ENCODE measurements at places on chromosomes 4 and X.

DNA sequence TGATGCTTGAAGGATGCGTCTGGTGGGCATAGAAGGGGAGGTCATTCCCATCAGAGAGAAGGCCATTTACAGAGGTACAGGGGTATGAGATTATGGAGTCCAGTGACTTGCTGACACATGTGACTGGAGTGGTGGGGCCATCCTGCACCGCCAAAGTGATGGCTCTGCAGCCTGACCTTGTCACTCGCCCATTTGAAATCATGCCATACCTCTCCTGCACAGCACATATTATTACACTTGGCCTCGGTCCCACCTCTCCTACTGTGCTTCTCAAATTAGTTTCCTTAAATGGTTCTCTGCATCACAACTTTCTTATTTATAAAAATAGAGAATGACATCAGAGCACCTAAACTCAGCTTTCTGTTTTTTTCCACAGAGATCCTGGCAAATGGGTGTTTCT is 60.7 kb upstream of the HAND2 start:
- no peak for DNase-seq

GRCh38 chr4:169037506-169037905 is 27.5 kb upstream of the CBR4 start:
- DNase-seq, result no peak

DNA sequence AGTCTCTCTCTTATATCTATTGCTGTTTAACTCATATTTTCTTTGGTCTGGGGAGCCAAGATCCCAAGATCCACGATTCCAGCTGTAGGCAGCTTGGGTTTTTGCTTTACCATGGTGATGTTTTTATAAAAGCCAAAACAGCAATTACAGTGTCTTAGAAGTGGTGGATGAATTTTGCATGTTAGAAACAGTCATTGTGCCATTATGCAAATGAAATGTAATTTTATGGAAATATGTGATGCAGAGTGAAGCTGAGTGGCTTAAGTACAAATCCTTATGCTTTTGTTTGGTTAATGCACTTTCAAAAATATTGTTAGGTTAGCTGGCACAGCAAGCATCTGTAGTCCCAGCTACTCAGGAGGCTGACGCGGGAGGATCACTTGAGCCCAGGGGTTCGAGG is 32.8 kb upstream of the PTTG2 start:
- DNase-seq, result no peak

DNA sequence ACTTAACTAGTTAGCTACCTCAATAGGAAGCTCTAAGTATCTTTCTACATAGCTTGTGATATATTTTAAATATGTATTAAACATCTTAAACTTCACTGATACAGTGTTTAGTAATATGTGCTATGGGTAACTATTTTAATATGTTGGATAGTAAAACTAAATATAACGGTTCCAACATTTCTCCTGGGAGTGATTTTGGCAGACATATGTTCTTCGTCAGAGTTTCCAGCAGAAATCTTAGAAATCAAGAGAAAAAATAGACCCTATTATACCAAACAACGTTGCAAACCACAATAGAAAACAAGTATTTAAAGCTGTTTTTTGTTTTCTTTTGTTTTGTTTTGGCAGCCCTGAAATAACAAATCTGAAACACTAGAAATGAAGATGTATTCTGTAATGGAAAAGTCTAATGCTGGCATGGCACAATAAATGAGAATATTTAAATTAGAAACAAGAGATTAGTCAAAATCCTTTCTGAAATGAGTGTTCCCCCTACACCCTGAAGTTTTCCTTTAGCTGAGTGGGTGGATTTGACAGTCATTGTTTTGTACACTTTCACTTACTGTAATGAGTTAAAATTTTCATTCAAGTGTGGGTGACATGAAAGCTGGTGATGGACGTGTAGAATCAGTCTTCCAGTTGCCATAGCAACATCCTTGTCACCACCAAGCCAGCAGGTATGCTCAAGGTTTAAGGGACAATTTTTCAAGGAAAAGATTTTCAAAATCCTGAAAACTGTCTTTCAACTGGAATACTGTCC is 233.5 kb downstream of the SCFD2 start:
- no peak for DNase-seq

GRCh38 chr4:163548481-163549243 is 54.2 kb downstream of the TMA16 start:
- peak; percentile 42 for DNase-seq

- peak; percentile 64 for DNase-seq
Measured at GRCh38 chr4:149997881-149998421, 80.3 kb upstream of the DCLK2 start.

DNA sequence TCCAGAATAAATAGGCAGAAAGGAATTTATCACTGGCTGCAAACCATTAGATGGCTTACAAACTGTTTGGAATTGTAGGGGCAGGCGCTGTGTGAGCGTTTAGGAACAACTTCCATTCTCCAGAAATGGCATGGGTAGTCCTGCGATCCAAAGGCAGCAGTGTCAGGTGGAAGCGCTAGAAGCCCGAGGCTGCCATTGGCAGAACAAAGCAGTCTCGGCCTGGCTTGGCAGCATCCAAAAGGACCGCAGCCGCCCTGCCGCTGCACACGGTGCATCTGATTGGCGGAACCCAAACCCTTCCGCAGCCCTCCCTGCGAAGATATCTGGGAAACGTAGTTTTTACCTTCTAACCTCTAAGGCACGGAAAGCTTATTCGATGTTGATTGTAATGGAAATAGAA is 23.6 kb upstream of the YTHDC1 start:
- no peak for DNase-seq

DNA sequence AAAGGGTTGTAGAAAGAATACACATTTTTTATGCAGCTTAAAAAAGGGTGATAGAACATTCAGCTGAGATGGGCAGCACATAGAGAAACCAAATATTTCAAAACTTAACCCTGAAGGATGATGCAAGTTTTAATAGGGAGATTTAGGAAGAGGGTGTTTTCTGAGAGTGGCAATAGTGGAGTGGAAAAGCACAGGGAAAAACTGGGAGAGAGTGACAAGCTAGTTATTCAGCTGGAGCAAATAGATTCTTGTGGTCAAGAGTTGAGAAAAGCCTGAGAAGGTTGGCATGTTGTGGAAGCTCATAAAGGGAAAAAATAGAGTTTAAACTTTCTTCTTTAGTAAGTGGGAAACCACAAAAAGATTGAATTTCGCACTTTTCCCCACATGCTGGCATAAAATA is 359.6 kb upstream of the PITX2 start:
- DNase-seq, result no peak

GRCh38 chrX:54798137-54798536 is at the start of gene ITIH6:
Gene ITIH6 (minus strand): TSS chrX:54798255. CDS start chrX:54798210, 45 bp downstream.
- DNase-seq, result no peak
